ENCODE measurements at places on chromosomes 16 and 17.
A peak's percentile ranks its signal among the peaks of the same experiment; 100 is the strongest.

GRCh38 chr16:85830821-85831220 lies 31.3 kb downstream of the COX4I1 start:
- no peak for DNase-seq

DNA sequence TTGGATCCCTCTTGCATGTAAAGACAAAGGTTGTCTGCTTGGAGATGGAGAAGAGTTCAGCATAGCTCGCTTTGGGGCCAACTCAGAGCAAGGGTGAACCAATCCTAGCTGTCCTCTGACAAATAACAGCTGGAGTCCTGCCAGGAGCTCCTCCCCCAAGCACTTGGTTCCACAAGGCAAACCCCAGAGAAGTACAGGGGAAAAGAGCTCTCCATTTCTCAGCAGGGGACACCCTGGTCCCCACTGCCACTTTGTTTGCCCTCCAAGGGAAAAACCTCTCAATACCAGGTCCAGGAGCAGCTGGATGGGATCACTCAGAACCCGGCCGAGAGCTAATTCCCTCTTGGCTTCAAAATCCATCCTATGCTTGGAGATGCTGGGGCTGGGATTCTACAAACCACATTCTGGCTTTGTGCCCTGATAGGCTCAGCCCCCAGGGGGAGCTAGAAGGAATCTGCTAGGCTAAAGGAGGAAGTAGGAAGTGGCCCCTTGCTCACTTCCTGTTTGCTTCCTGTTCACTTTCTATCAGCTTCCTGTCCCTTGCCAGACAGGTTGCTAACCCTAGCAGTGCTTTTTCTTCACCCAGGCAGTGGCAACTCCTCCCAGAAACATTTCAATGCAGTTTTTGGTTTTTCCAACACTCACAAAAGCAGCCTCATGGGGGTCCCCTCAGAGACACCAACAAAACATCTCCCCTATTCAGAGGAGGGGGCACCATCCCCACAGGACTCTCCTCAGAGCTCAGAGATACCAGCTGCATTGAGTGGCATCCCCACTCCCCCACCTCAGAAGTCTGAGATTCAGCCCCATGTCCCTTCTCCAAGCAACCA lies 30.7 kb downstream of the CDRT4 start:
- peak; percentile 30 for DNase-seq

DNA sequence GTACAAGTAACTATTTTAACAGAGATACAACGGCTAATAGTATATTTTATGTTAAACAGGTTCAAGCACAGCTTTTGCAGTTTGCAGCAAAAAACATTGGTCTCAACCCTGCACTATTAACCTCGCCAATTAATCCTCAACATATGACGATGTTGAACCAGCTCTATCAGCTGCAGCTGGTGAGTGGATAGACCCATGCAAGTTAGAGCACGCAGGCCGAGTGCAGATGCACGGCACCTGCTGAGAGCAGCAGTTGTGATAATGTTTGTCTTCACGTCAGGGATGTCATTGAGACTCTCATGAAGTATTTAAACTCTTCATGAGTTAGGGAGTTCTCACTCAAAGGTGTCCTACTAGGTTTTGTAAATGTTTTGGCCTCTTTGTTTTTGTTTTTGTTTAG lies 45.6 kb downstream of the TMC6 start:
- DNase-seq, result no peak

GRCh38 chr16:30637944-30638343 lies 12.8 kb upstream of the PRR14 start:
- no peak for DNase-seq

DNA sequence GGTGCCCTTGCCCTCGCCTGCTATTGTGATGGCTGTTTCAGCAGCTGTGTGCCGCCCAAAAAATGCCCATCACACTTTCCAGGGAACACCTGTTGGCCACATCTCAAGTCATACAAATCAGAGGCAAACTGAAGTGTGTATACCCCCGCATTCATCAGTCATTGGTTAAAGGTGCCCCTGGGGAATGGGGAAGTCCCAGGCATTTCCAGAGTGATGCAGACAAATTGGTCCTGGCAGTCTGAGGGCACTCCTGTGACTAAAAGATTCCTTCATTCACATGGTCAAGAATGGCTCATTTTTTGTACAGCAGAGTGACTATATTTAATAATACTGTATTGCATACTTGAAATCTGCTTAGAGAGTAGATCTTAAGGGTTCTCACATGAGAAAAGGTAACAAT lies 102.9 kb upstream of the TMEM97 start:
- DNase-seq, result no peak

GRCh38 chr16:12582696-12583095 lies 221.0 kb downstream of the CPPED1 start:
- no peak for DNase-seq

Data from hepatic stellate cell (primary cell).